Small intestine (tissue), 16 donors: ENCODE measurements at places on chromosomes 7 and 10. TPM values are rescaled to one million over a fixed set of nuclear protein-coding genes. Genes with fewer than 3 reads are reported as not detected.

Gene ANKRD61
- 2.6 TPM for polyA plus RNA-seq

Gene CPVL
- 1.8 TPM for polyA plus RNA-seq

Gene FAM25A
- not detected for polyA plus RNA-seq

Gene GSAP
- 3.8 TPM for polyA plus RNA-seq

Gene SCIN
- polyA plus RNA-seq: 38.4 TPM

Gene PNLIP
- polyA plus RNA-seq: not detected

Gene RBP4
- 26.0 TPM for polyA plus RNA-seq

Gene GSTO2
- polyA plus RNA-seq: 13.2 TPM

Gene PRKCQ
- polyA plus RNA-seq: 1.4 TPM

Gene ELAPOR2
- not detected for polyA plus RNA-seq

Gene PTPN20
- polyA plus RNA-seq: 0.74 TPM

DNA sequence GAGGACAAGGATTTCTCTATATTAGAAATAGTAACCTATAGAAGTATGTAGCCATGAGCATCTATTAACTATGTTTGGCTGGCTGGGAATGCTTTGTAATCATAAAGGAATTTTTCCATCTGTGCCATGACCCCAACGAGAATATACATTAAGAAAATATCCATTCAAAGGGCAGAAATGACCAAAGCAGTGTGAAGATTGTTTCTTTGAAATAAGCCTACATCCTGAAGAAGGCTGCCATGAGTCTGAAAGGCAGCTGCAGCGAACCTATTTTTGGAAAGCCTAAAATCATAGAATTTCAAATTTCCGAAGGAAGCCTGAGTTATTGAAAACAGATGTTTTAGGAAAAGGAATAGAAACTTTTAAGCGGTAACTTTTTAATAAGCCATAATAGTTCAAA is 244.2 kb upstream of the FOXK1 start:
- no peak for DNase-seq
- H3K27ac ChIP-seq: no peak overlapping the region
- no peaks in the 10 kb centered on the region for H3K36me3 ChIP-seq
- H3K27me3 ChIP-seq: no peaks in the 10 kb centered on the region
- H3K4me3 ChIP-seq: no peak overlapping the region

- H3K27ac ChIP-seq: no peak overlapping the region
- H3K27me3 ChIP-seq: no peaks in the 10 kb centered on the region
- H3K36me3 ChIP-seq: no peaks in the 10 kb centered on the region
- no peak overlapping the region for H3K4me3 ChIP-seq
- H3K4me1 ChIP-seq: no peaks in the 10 kb centered on the region
These were observed 186.5 kb upstream of the BET1 start for GRCh38 chr7:94190599-94191061.

DNA sequence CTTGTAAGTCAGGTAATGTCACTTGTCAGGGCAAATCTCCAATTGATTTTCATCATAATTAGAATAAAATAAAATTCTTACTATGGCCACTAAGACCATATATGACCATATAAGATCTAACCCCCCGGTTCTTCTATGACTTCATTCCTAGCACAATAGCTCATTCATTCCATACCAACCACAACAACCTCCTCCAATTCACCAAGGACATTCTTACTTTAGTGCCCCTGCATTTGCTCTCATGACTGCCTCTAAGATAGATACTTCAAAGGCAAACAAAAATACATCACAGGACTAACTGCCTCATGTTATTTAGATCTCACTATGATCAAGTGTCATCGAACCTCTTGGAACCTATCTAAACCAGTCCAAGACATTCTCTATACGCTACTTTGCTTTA is 90.8 kb downstream of the SNX13 start:
- no peaks in the 10 kb centered on the region for H3K27me3 ChIP-seq
- H3K4me1 ChIP-seq: no peaks in the 10 kb centered on the region
- no peak for DNase-seq
- H3K4me3 ChIP-seq: no peak overlapping the region
- H3K27ac ChIP-seq: no peak overlapping the region

DNA sequence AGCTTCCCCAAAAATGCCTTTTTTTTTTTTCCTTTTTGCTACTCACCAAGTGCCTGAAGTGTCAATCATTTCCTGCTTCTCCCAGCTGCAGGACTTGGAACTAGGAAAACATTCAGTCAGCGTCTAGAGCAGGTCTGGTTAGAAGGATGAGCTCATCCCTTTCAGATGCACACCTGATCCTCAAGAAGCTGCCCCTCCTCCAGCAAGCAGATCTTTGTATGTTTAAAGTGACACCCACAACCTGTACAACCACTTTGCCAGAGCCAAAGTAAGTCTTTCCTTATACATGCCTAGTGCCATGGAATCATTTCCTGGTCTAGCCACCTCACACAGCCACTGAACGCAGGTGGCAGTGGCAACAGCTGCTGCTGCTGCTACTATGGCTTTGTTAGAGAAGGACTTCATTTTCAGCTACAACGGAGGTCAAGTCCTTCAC is 10.4 kb upstream of the USP54 start:
- H3K4me3 ChIP-seq: no peak overlapping the region
- peaks cover 21% of the 10 kb centered on the region for H3K36me3 ChIP-seq
- no peaks in the 10 kb centered on the region for H3K27me3 ChIP-seq
- DNase-seq: peak; percentile 93
- H3K27ac ChIP-seq: peak overlapping the region; percentile 94

GRCh38 chr10:122663516-122664130 is 36.0 kb downstream of the C10orf120 start:
- no peaks in the 10 kb centered on the region for H3K4me1 ChIP-seq
- H3K27ac ChIP-seq: no peak overlapping the region
- H3K27me3 ChIP-seq: no peaks in the 10 kb centered on the region
- DNase-seq: no peak

GRCh38 chr7:54591404-54592386 is 49.5 kb downstream of the VSTM2A start:
- no peaks in the 10 kb centered on the region for H3K27me3 ChIP-seq
- H3K4me1 ChIP-seq: no peaks in the 10 kb centered on the region
- H3K4me3 ChIP-seq: no peak overlapping the region
- H3K27ac ChIP-seq: no peak overlapping the region

GRCh38 chr10:66218289-66218688 is 707.5 kb upstream of the LRRTM3 start:
- H3K27me3 ChIP-seq: no peaks in the 10 kb centered on the region
- no peak for DNase-seq

DNA sequence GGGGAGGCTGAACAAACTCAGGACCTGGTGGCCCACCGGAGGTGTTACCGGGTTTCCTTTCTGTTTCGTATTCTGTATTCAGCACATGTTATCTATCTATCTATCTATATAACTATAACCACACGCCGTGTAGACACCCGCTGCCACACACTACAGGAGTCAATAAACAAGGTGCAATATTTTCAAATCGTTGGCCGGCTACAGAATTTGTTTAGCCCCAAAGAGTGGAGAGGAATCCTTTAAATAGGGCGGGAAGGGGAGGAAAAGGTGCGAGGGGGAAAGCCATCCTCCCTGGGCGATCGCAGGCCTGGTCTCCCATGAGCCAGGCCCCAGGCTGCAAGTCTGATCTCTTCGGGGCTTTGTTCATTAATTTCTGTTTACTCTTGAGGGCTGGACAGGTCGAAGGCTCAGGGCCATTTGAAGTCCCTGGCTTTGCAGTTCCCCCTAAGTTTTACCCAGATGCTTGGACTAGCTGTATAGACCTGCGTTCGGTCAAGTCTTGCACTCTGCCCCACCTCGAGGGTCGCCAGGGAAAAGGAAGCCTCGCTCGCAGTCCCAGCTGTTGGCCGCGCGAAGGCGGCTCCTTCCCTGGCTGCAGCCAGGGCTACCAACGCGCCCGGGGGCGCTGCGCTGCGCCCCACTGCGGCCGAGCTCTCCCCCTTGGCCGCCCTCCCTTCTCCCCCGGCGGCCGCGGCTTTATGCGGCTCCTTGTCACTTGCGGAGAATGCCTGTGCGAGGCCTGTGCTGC is 3.8 kb downstream of the NKX2-3 start:
- no peak for DNase-seq
- H3K4me1 ChIP-seq: peaks cover 11% of the 10 kb centered on the region
- no peaks in the 10 kb centered on the region for H3K36me3 ChIP-seq
- H3K27ac ChIP-seq: peak overlapping the region; percentile 41
- H3K4me3 ChIP-seq: peak overlapping the region; percentile 52

DNA sequence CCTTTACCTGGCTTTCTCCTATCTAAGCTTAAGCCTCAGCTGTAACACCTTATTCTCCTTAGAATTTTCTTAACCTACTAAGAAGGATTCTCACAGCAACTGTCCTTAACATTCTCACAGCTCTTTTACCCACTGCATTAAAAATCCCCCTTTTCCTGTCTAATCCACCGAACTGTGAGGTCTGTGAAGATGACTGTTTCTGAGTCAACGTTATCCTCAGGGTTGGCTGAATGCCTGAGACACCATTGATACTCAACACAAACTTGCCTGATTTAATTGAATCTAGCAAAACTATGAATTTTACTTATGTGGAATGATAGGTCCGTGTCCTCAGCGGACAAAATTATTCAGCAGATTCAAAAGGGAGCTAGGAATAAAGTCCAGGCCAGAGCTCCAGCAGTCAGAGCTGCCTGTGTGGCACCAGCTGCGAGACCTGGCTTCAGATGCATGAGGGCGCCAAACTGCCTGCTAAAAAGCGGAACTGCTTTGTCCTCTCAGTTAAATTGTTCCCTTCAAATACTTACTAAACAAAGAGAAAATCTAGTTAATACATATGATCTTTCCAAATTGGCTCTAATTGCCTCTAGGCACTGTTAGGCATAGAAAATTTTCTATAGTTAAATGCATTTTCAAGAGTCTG is 33.4 kb upstream of the VWDE start:
- no peak overlapping the region for H3K4me3 ChIP-seq
- H3K36me3 ChIP-seq: no peaks in the 10 kb centered on the region
- H3K27ac ChIP-seq: no peak overlapping the region
- H3K4me1 ChIP-seq: no peaks in the 10 kb centered on the region
- no peak for DNase-seq

- H3K4me1 ChIP-seq: no peaks in the 10 kb centered on the region
- no peaks in the 10 kb centered on the region for H3K27me3 ChIP-seq
- H3K27ac ChIP-seq: no peak overlapping the region
- H3K36me3 ChIP-seq: peaks cover 7% of the 10 kb centered on the region
- peak; percentile 18 for DNase-seq
These were observed 151.6 kb downstream of the SND1 start for GRCh38 chr7:127803626-127804025.

DNA sequence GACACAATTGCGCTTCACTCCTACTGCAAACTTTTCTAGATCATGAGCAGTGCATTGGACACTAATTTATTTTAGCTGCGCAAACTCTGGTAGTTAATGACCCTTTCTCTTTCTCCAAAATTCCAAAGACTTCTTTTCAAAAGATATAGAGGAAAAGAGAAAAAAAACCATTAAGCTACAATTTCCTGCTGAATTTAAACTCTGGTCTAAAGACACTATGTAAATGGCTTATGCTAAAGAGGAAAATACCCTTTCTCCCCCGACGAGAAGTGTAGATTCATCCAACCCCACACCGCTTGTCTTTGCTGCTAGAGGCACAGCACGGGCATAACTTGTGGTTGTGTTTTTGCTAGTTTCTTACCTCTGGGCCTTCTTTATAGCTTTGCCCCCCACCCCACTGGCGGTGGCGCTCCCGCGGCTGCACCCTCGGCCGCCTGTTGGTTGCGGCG is 84.1 kb downstream of the SNX10 start:
- peak overlapping the region; percentile 53 for H3K4me3 ChIP-seq
- DNase-seq: no peak
- H3K27ac ChIP-seq: no peak overlapping the region
- H3K4me1 ChIP-seq: no peaks in the 10 kb centered on the region

DNA sequence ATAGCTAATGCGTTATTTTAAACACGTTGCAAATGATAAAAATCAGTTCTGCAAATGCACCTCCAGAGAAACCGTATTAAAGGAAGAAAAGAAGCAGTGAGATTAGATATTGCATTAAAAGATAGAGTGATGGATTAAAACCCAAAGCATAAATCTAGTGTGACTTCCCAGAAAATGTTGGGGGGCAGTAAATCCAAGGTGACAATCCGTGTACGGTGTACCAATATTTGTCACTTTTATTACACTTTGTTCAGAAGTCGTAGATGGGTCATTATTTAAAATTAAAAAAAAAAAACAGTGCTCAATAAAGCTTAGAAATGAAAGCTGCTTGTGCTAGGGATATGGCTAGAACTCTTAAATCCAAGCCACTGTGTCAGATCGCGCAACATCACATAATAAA is 106.4 kb downstream of the TMEM130 start:
- no peak for DNase-seq
- H3K27me3 ChIP-seq: peaks cover 4% of the 10 kb centered on the region
- no peak overlapping the region for H3K27ac ChIP-seq
- no peak overlapping the region for H3K4me3 ChIP-seq

- no peaks in the 10 kb centered on the region for H3K27me3 ChIP-seq
- no peaks in the 10 kb centered on the region for H3K36me3 ChIP-seq
- H3K27ac ChIP-seq: peak overlapping the region; percentile 96
- H3K4me1 ChIP-seq: no peaks in the 10 kb centered on the region
- H3K4me3 ChIP-seq: no peak overlapping the region
These were observed 38.4 kb downstream of the DIP2C start for GRCh38 chr10:650886-651615.

DNA sequence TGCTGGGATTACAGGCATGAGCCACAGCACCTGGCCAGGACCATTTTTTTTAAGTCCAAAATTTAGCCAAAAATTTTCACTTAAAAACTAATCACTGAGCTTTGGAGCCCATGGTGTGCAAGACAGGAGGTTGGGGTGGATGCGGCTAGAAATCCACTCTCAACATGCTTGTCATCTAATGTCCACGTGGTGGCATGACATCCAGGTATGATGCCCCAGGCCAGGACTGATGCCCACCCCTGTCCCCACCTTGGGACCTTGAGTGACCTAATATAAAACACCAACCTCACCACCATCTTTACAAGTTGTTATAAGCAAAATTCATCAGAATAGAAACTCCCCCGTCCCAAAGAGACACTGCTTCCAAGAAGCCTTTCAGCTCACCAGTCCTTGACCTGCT is 20.4 kb upstream of the IMPDH1 start:
- H3K27ac ChIP-seq: no peak overlapping the region
- no peaks in the 10 kb centered on the region for H3K4me1 ChIP-seq
- no peak overlapping the region for H3K4me3 ChIP-seq
- H3K27me3 ChIP-seq: no peaks in the 10 kb centered on the region
- DNase-seq: no peak

- H3K27me3 ChIP-seq: no peaks in the 10 kb centered on the region
- H3K4me1 ChIP-seq: no peaks in the 10 kb centered on the region
- no peak overlapping the region for H3K27ac ChIP-seq
- H3K36me3 ChIP-seq: no peaks in the 10 kb centered on the region
These were observed 7.9 kb downstream of the ADGRA1 start for GRCh38 chr10:133095586-133095985.

DNA sequence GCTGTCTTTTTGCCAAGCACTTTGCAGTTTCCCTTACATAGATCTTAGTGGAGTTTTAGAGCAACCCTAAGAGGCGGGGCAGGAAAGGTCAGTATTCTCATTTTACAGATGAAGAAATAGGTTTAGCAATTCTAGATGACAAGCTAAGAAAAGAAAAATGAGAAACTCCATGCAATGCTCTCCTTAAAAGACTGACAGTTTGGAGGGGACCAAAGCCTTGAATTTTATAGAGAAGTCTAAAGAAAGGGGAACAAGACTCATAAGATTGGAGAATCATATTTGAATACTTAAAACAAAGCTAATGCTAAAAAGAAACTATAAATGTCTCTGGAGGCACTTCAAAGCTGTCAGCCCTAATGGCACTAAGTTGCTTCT is 19.6 kb downstream of the CEP55 start:
- H3K4me3 ChIP-seq: no peak overlapping the region
- H3K36me3 ChIP-seq: no peaks in the 10 kb centered on the region
- no peak for DNase-seq
- no peak overlapping the region for H3K27ac ChIP-seq

GRCh38 chr10:71729161-71729636 is 9.6 kb upstream of the C10orf105 start:
- peak overlapping the region; percentile 17 for H3K27ac ChIP-seq
- peaks cover 25% of the 10 kb centered on the region for H3K4me1 ChIP-seq
- H3K4me3 ChIP-seq: no peak overlapping the region
- H3K27me3 ChIP-seq: no peaks in the 10 kb centered on the region
